ENCODE measurements at places on chromosomes 11 and 22.
A peak's percentile ranks its signal among the peaks of the same experiment; 100 is the strongest.

DNA sequence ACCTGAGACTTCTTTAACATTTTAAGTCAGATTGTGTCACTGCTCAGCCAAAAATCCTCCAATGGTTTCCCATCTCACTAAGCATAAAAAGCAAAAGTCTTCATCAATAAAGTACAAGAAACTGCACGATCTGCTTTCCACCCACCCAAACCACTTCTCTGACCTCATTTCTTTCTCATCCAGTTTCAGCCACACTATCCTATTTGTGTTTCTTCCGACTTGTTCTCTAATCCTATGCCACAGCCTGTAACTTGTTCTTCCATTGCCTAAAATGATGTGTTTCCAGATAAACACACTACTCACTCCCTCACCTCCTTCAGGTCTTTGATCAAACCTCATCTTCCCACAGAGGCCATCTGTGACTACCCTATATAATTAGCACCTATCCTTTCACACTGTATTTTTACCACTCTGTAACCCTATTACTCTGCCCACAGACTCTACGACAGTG lies 28.4 kb downstream of the ARHGAP32 start:
- DNase-seq: no peak

DNA sequence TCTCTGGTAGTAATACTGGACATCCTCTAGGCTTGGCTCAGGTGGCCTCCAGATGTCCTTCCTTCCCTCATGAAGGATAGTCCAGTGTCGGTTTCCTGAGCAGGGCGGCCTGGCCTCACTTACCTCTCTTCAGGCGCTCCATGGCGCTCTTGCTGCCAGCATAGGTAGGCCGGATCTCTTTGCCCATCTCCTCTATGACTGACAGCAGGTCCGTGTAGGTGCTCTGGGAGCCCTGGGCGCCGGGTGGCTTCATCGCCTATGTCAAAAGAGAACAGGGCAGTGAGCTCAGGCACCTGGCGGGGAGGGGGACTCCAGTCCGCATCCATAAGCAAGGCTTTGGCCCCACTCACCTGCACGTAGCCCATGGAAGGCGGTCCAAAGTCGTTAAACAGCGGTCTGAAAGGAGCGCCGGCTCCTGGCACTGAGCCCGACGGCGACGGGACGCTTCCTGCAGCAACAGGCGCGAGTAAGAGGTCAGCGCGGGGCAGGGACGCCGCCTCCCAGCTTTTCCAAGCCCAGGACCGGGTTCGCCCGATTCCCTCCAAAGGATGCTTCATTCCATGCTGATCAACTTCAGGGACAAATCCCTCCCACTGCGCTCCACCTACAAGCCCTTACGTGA lies 609 bp downstream of the CDK2AP2 start:
- DNase-seq: no peak

- no peak for DNase-seq
Measured at GRCh38 chr22:19579880-19580279, 55.7 kb upstream of the CLDN5 start.

- DNase-seq: no peak
Measured at GRCh38 chr11:130561441-130561881, 113.0 kb downstream of the ADAMTS15 start.

- no peak for DNase-seq
Measured at GRCh38 chr11:19703211-19703610, 9.4 kb upstream of the NAV2 start.

GRCh38 chr22:38699784-38700183 lies 959 bp downstream of the JOSD1 start:
- DNase-seq: no peak

- DNase-seq: no peak
Measured at GRCh38 chr22:45077286-45077685, 67.5 kb upstream of the PHF21B start.

- DNase-seq: no peak
Measured at GRCh38 chr11:10407749-10408685, 47.0 kb upstream of the AMPD3 start.

- peak; percentile 93 for DNase-seq
Measured at GRCh38 chr11:32892355-32893092, at the start of gene QSER1. Gene QSER1, plus strand, starts transcription at chr11:32892811. Its CDS starts 315 bp downstream, at chr11:32893126.

DNA sequence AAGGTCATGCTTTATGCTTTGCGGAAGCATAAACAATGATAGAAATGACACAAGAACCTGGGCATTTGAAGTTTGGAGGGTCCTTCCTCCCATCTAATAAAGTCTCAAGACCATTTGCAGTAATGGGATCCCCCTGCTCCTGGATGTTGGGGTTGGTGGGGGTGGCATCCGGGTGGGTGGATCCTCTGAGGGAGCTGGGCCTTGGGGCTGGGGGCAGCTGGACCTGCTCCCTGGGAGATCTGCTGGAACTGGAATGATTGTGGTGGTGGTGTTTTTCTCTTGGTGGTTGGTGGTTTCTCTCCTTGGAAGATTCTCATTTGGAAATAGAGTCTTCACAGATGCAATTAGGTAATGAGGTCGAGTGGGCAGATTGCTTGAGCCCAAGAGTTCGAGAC lies 2.2 kb upstream of the NAP1L4 start:
- no peak for DNase-seq

DNA sequence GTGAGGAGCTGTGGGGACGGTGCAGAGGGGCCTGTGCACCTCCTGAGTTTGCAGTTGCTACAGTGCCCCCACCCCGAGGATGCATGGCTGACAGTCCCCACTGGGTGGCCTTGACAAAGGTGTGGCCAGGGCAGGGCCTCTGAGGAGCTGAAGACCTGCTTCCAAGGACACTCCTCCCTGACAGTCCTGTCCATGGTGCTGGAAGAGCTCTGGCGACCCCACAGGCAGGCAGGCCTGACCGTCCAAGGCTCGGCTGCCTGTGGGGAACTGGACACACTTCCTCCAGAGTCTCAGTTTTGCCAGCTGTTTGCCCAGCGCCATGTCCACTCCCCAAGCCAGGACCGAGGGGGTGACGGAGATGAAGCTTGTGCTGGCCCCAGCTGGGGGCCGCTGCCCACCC lies 32.7 kb downstream of the BRSK2 start:
- no peak for DNase-seq

DNA sequence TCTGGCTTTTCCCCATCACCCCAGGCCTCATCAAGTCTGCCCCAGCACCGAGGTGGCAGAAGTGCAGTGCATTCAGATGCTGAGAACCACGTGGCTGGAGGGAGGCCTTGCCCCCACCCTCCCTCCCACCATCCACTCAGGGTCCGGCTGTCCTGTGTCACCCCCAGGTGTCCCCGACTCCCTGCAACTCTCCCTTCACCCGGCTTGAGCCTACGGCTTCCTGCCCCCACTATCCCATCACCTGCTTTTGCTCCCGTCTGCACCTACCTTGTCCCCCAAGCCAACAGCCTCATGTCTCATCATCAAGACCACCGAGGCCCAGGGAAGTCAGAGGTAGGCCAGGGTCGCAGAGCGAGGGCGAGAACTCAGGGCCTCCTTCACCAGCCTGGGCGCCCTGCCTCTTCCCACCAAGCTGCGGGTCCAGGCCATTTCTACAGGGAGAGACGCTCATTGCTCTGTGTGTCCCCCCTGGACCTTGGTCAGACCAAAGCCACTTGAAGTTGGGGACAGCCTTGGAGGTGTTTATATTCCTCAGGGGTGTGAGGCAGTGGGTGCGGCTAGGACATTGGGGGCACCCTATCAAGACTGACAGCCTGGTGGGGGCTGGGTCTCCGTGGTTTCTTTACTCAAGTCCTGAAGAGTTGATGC lies 66.2 kb upstream of the CCND1 start:
- DNase-seq: no peak

- DNase-seq: no peak
Measured at GRCh38 chr11:26867286-26867685, 126.6 kb upstream of the FIBIN start.

DNA sequence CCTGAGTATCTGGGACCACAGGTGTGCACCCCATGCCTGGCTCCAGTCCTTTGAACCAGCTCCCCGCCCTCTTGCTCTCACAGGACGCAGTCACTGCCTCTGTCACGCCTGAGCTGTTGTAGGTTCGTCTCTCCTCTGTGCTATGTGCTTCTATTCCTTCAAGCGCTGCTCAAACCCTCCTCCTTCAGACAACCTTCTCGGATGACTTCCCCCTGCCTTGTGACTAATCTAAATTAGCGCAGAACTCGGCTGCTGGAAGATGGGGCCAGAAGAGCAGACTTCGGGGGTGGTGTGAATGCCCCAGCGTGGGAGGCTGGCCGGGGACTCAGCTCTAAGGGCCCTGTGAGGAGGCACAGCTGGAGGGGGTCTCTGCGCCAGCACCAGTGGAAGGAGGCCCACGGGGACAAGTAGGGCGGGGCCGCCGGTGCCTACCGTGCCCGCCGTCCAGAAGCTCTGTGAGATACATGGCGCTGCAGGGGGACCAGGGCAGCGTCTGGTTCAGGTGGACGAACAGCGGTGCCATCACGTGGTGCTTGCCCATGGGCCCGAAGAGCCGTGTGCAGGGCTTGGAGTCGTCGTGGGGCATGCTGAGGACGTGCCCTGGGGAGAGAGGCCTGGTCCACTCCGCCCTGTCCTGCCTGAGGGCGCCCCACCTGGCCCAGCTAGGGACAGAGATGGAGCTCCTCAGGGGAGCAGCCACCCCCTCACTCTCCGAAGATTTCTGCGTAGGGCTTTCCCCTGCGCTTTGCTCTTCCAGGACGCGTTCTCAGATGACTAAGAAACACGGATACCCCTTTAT lies 12.5 kb downstream of the ADAMTS8 start:
- DNase-seq: no peak

- DNase-seq: no peak
Measured at GRCh38 chr11:64856382-64857227, 12.2 kb upstream of the CDC42BPG start.

DNA sequence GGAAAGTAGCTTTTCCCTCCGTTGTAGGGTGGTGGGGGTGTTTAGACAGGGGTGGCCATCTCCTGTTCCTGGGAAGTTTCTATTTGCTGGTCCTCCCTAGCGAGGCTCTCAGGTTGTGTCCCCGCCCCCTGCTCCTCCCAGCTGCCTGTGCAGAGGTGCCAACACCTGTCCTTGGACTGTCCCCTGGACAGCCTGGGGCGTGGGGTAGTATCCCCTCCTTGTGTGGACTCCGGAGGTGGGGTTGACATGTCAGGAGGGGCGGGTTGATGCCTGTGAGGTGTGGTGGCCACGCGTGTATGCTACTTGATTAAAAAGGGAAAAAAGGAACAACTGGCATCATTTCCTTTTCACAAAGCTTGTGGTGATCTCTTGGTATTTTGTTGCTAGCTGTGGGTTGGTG lies 14.3 kb upstream of the RANBP1 start:
- peak; percentile 56 for DNase-seq

DNA sequence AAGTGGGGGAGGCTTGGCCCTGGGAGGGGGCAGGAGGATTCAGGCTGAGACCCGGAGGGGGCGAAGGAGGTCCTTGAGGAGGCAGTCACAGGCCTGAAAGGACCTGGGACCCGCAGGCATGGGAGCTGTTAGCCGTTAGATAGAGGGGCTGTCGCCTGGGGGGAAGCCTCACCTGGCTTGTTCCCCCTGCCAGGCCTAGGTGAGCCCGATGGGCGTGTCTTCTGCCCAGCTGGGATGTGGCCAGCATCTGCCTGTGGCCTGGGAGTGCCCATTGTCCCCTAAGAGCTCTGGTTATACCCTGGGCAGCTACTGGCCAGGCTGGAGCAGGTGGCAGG lies 1.8 kb upstream of the DUSP8 start:
- DNase-seq: no peak

DNA sequence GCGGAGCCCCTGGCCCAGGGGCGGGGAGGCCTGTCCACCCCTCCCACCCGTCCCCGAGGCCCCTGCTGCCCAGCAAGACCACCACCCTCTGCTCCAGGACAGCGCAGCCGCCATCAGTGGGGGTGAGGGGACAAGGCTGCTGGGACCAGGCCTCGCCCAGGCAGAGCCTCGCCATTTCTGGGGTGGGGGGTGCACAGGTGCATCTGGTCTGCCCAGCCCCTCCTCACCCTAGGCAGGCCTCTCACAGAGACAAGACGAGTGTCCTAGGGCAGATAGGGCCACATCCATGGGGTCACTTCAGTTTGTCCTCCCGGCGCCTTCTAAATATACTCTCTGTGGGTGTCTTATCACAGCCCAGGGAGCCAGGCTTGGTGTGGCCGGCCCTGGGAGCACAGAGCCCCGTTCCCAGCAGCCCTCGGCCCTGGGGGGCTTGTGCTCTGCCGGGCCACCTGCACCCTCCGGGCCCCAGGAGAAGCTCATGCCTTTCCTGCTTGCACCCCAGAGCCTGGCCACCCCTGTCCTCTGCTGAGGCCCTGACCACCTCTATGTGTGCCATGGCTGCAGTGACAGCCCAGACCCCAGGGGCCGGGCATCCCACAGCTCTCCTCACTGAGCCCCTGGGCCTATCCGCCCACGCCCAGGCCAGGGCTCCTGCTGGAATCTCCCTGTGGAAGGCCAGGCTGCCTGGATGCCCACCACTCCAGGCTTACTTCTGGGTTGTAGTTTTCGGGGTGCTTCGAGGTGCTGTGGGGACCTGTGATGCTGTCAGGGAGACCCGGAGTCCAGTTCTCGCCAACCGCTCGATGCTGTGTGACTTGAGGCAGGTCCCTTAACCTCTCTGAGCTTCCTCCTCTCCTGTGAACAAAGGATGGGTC lies 70.8 kb downstream of the KCNQ1 start:
- DNase-seq: peak; percentile 51

GRCh38 chr11:79077702-79078330 lies 363.0 kb downstream of the TENM4 start:
- no peak for DNase-seq

GRCh38 chr22:19848298-19849224 lies 6.1 kb downstream of the GNB1L start:
- no peak for DNase-seq

- DNase-seq: no peak
Measured at GRCh38 chr11:76561245-76561644, 109.3 kb downstream of the LRRC32 start.

DNA sequence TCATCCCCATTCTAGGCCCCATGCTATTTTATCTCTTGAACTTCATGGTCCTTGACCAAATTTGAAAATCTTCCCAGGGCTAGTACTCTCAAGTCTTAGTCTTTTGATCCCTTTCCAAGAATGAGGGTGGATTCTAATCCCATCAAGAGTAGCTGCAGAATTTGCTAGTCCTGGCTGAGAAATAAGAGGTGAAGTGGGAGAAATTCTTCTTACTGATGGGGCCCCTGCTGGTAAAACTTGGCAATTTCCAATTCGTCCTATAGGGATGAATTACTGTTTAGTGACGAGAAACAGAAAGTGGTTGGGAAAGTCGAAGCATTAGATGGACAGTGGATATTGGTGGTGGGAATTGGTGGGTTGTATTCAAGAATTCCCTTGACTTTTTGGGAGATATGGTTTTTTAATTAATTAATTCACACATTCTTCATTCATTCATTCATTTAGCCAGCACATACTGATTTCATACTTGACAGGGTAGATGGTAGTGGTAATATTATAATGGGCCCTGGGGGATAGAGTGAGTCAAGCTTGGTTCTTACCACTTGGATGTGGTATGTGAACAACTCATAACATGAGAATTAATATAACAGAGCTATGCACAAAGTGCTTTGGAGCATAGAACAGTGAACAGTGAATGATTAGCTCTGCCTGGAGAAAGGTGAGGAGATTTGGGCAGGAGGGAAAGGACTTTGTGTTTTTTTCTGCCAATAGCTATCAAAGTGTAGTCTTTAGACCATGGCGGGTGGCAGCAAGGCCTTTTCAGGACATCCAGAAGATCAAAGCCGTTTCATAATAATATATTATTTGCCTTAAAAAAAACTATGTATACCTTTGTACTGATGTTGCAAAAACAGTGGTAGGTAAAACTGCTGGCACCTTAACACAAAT lies 103.8 kb downstream of the STIM1 start:
- no peak for DNase-seq

Data from spleen (tissue), 13 donors.